HuH-7 (cell line): ENCODE measurements at places on chromosomes 11 and 22.

DNA sequence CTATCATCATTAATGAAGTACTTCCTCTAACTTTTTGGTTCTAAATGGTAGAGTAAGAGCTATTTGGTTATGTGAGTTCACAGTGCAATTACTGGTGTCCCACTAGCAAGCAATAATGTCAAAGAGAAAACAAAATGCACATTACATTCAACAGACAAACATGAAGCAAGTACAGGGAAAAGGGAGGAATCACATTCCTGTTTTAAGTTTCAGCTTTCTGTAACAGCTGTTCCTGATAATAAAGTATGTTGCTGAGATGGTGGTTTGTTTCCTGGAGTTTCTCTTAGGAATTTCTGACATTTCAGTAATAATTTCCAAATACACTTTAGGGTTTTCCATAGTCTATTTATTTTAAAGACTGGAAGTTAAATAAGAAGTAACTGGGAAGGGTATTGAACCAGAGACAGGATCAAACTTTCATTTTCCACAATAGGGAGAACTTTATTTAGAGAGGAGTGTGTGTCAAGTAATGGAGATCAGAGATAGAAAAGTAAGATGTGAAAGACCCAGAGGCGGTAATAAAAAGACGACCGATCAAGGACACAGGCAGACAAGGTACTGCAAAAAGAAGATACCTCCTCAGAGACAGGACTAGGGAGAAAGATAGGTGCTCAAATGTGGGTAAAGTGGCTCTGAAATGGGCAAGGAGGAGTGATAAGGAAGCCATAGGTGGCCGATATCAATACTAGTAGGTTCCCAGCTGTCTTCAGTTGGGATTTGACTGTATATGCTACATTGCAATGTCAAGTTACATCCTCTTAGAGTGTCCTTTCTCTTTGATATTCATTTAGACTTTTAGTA lies 20.8 kb upstream of the CLNS1A start:
- DNase-seq = no peak

DNA sequence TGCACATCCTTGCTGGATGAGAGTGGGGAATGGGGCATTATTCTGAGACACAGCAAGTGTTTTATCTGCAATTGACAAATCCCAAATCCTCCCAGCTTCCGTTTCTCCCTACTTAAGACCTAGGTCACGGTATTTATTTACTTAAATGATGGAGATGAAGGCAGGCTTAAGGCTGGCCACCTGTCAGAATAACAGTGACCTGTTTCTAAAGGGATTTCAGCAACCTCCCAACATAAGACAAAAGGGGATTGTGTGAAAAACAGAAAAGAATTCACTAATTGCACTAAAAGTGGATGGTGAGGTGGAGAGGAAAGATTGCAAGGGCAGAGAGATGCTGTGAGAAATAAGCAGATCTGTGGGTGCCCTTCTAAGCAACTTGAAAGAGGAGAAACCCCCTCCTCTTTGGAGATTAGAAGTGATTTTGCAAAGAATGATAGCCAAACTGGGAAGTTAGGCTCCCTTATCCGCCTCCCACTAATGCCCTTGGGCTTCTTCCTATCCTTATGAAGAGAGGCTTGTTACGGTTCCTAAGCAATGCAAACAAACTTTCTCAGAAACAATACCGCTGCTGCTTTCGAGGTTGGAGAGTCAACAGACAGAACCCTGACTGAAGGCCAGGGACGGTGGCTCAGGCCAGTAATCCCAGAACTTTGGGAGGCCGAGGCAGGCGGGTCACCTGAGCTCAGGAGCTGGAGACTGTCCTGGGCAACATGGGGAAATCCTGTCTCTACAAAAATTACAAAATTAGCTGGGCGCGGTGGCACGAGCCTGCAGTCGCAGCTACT lies 84.3 kb downstream of the ARL14EP start:
- DNase-seq = no peak

GRCh38 chr11:128871168-128871610 lies 4.1 kb upstream of the KCNJ1 start:
- DNase-seq = no peak

GRCh38 chr11:80900265-80900664 lies 1459.4 kb upstream of the TENM4 start:
- DNase-seq = no peak

DNA sequence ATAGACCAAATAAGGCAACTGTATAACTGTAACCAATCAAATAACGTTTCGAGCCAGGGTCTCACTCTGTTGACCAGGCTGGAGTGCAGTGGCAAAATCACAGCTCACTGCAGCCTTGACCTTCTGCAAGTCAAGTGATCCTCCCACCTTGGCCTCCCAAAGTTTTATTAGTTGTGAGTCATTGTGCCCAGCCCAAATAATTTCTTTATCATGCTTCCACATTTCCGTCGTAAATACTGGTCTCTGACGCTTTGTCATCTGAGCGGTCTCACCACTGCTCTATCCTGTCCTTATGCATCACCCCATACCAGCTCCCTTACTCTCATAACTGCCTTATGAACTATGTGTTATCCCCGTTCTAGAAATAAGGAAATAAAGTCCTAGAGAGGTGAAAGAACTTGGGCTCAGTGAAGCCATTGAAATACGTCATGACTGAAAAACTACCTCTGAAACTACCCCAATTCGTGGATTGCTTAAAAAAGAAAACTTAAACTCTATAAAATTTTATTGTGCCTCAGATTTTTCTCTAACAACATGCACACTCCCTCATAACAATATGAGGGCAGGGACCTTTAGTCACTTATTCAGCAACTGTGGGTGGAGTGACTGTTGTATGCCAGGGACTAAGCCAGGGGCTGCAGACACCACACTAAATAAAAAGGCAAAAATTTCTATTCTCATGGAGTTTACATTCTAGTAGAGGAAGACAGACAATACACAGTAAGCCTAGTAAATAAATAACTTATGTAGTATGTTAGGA lies 15.8 kb upstream of the RTN4RL2 start:
- DNase-seq = no peak

DNA sequence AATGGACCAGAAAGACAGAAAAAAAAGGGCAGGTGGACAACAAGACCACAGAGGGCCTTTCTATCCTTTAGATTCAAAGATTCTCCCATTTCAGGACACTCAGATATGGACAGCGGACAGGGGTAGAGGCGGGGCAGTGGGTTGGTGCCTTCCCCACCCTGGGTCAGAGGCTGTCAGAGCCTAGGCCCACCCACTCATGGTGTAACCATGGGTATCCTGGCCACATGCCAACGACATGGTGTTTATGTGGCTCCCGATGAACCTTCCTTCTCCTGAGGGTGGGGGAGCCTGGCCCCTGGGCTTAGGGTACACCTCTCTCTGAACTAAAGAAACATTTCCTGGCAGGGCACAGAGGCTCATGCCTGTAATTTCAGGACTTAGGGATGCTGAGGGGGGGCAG lies 14.3 kb upstream of the P2RY2 start:
- DNase-seq = no peak

DNA sequence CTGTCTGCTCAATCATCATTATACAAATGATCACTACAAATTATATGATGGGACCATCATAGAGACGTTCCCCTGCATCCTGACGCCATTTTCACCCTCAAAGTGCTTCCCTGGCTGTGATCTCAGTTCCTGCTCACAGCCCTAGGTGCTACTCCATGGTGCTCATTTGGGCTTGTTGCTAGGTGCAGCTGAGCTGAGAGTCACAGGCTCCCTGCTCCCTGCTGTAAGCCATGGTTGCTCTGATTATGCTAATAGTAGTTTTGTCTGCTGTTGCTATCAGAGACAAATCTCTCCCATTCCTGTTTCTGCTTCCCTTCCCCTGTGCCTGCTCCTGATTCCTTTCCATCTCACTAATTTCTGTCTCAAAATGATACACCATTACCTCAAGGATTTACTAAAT lies 474.3 kb downstream of the METTL15 start:
- no peak for DNase-seq

DNA sequence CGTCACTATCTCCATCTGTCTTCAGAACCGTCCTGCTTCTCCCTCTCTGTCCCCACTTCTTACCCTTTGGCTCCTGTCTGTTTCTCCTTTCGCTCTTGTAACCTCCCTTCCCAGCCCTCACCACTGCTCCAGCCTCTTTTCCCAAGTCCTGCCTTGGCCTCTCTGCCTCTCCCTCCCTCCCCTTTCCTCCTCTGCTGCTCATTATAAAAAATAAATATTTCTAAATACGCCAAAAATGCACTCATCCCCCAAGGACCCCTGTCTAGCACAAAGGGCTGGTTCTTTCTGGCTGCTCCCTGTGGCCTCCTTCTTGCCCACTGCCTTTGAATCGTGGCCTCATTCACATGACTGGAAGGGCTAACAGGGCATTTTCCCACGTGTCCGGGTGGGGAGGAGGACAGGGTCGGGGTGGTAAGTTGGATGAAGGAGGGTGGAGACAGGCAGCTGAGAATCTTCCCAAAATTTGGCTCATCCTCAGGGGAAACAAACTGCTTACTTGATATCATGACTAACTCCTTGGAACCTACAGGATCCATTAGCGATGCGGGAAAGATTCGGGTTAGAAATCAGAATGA lies 26.4 kb upstream of the OAF start:
- no peak for DNase-seq

- no peak for DNase-seq
Observed at GRCh38 chr11:515131-515530, 8.1 kb upstream of the RNH1 start.

DNA sequence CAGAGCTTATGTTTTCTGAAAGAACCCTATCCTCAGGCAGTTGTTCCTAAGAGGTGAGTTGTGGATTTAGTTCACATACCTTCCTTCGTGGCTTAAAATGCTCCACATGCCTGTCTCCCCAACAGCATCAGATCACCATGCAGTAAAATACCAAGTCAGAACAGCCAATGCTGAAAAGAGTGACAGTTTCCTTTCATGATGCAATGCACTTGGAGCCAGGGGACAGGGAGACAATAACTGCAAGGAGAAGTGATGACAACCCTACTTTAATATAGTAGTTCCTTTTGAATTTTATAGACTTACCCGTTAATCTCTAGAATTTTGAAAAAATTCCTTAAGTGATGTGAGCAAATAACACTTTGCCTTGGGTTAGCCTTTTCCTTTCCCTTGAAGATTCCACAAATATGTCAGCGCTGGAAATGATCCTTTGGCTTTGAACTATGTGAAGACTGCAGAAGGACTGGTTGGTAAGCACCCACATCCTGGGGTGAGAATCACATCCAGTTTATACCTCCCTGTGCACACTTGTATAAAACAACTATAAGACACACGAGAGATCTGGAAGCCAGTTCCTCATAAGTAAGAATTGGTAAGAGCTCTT lies 71.2 kb downstream of the PIWIL4 start:
- no peak for DNase-seq

DNA sequence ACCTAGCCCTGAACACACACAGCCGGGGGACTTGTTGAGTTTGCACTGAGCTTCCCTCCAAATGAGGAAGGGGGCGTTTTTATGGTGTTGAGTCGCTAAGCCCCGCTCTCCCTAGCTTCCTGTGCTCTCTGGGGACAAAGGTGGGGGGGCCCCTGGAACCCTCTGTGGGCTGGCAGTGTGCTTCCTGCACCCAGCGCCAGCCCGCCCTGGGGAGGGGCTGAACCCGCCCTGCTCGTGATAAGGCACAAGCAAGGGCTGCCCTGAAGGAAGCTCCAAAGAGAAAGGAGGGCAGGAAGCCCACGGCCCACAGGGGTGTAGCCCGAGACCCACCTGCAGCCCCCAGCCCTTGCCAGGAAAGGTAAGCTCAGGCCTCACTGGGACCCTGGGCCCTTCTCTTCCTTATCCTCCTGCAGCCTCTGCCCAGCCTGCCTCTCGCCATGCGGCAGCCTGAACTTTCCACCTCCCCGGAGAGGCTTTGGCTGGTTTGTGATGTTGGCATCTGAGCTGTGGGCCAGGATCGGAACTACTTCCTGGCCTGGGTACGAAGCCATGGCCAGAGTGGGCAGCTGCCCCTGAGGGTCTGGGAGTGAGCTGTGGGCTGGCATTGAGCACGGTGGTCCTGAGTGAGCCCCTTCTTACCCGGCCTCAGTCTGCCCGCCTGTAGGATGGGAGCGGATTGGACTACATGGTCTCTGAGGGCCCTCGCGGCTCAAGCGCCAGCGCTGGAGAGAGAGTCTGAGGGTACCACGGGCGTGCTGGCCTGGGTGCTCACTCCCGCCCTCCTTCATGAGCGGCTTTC lies at the start of gene FERMT3:
FERMT3 (plus strand) TSS at position 265 of the 799 bp plus-strand sequence. CDS start 644 bp downstream, outside the sequence.
- no peak for DNase-seq

GRCh38 chr11:129460714-129461113 lies 85.1 kb downstream of the BARX2 start:
- peak; percentile 52 for DNase-seq

DNA sequence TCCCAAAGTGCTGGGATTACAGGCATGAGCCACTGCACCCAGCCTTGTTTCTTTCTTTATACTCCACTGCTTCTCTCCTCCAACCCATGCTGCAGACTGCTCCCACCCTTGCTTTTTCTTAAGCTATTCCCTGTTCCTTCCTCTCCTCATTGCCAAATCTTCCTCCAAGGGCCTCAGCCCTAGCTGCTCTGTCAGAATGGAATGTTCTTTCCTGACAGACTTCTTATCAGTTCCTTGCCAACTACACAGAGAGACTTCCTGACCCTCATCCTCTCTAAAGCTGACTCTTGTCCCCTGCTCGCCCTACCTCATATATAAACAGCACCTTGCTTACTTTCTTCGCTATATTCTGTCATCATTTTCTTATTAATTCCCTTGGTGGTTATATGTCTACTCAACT lies 16.9 kb upstream of the PIK3C2A start:
- no peak for DNase-seq

- peak; percentile 44 for DNase-seq
Observed at GRCh38 chr11:38791346-38791961, 2193.4 kb upstream of the RAG2 start.

DNA sequence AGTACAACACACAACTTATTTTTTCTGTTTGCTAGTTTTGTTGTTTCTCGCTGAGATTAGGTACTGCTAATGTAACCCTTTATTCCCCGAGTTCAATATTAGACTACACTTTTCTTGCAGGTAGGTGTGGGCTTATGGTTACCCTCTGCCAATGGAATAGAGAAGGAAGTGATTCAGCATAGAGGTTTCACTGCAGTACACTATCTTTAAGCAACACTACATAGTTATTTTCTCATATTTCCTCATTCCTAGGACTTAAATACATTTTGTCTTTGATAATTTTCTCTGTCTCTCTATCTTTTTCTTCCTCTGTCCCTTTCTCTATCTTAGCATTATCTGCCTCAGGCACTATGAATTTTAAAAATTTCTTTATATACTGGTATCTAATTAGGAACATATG lies 791.0 kb downstream of the FAM181B start:
- DNase-seq = no peak

GRCh38 chr11:70226183-70226582 lies 23.1 kb downstream of the FADD start:
- DNase-seq = no peak

- DNase-seq = peak; percentile 98
Observed at GRCh38 chr11:66957971-66958231, 282 bp downstream of the PC start.

GRCh38 chr11:64876835-64877341 lies 1.5 kb downstream of the EHD1 start:
- DNase-seq = no peak

DNA sequence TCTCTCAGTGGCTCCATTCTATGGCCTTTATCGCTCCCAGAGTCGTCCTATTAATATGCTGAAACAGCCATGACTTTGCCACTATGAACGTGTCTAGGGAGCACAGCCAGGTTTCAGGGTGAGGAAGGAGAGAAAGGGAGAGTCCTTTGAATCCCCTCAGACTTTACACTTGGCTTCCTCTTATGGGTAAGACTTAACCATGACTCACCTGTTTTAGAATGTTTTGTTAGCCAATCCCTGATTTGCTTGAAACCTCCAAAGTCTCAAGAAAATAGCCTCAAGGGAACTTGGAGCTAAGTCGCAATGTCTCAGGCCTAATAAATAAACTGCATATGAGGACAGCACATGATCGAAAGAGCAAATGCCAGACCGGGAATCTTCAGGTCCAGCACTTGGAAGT lies 131.2 kb upstream of the RCN1 start:
- no peak for DNase-seq
